Activated T-helper 1 cell treated with anti-CD3 and anti-CD28 coated beads, Interleukin-12 subunit alpha, Interleukin-12 subunit beta, Interleukin-2, Interleukin-4 antibody, amounts not matched to agents 30 ng/mL and 10 ng/mL and 1 ng/mL, durations not matched to agents 14 hours and 24 hours and 36 hours (primary cell): ENCODE measurements at places on chromosomes 7 and 10. TPM values are rescaled to one million over a fixed set of nuclear protein-coding genes. Genes with fewer than 3 reads are reported as not detected.

The POLR2J2 gene
- 19.5 and 21.5 TPM in 2 replicates for total RNA-seq

The TSPAN13 gene
- 0.96 and 1.3 TPM in 2 replicates for total RNA-seq

The ABCA13 gene
- total RNA-seq = not detected in 2 replicates

The THSD7A gene
- not detected in 2 replicates for total RNA-seq

DNA sequence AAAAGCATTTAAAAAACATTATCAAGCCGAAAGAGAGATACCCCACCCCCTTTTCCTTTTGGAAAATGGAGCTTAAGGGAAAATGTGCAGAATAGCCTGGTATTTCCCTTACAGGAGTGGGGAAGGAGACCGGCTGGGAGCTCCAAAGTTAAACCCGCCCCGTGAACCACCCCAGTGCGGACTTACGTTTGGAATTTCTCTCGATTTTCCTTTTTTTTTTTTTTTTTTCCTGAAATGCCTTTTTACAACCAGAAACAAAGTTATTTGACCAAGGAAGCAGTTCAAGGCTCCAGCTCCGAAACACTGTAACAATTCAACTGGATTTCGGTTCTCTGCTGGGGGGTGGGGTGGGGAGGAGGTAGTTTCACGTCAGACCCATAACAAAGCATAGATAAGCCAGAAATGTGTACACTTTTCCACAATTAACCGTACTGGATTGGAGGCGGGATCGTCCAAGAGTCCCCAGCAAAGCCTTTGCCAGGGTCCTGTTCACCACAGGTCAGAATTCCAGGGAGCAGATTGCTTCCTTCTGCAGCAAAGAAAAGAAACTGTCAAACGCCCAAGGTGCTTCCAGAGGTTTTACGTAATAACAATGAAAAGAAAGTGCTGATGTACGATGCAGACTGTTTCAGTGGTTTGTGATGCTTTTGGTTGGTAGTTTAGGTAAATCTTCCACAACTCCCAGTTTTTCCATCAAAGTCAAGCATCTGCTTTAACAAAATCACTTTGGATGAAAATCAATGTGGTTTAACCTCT lies 6.7 kb downstream of the SKIDA1 start:
- no peak overlapping the region for H3K27ac ChIP-seq
- no peak for DNase-seq
- H3K4me1 ChIP-seq = peaks cover 47% of the 10 kb centered on the region
- peaks cover 64% of the 10 kb centered on the region for H3K27me3 ChIP-seq

- no peak overlapping the region for H3K27ac ChIP-seq
- no peak overlapping the region for H3K4me3 ChIP-seq
- peaks cover 14% of the 10 kb centered on the region for H3K4me1 ChIP-seq
These were observed 117.3 kb downstream of the PRKAG2 start for GRCh38 chr7:151759591-151760042.

- no peaks in the 10 kb centered on the region for H3K4me1 ChIP-seq
- H3K36me3 ChIP-seq = peaks cover 6% of the 10 kb centered on the region
- peaks cover 9% of the 10 kb centered on the region for H3K27me3 ChIP-seq
- DNase-seq = no peak
These were observed 53.4 kb downstream of the GLRX3 start for GRCh38 chr10:130189608-130190054.

DNA sequence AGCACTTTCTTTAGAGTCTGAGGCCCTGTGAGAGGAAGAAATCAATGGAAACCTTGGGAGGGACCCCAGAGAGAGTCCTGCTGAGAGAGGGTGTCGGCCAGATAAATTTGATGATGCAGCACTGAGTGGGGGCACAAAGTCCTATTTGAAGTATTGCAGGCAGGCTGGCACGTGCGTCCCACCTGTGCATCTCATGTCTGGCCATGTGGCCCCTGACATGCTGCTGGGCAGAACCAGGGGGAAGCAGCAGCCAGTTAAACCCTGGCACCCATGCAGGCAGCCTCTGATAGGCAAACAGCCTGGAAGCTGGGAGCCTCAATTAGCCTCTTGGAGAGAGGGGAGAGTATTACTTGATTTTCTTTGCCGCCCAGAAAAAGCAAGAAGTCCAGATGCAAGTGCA lies 180.9 kb downstream of the PLXNA4 start:
- DNase-seq = no peak
- no peaks in the 10 kb centered on the region for H3K36me3 ChIP-seq

GRCh38 chr7:51158211-51158610 lies 158.4 kb downstream of the COBL start:
- no peak overlapping the region for H3K27ac ChIP-seq
- no peak for DNase-seq
- peaks cover 11% of the 10 kb centered on the region for H3K27me3 ChIP-seq
- H3K4me3 ChIP-seq = no peak overlapping the region
- peaks cover 7% of the 10 kb centered on the region for H3K4me1 ChIP-seq
- H3K36me3 ChIP-seq = no peaks in the 10 kb centered on the region

DNA sequence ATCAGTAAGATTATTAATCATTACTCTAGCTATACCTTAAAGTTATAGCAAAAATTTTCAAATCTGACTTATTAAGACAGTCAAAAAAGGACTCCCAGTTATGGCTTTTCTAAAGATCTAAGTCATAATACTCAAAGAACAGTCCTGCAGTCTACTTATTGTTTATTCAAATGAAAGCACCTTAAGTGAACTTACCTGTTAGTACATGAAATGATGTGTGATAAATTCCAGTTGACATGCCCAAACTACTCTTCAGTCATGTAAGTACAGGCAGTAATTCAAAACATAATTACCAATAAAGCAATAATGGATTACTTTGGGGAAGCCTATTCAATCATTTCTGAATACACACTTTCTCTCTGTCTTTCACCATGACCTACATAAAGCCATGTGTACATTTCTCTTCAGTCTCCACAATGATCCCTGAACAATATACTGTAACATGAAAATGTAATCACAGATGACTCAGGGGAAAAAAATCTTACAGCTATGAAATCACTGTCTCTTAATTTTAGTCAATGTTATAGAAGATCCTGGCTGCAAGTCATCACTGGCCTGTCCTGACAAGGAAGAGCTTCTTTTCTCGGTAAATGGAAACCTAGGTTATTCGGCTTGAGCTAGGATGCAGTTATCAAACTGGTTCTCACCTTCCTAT lies 420.7 kb upstream of the LRRTM3 start:
- H3K4me3 ChIP-seq = no peak overlapping the region
- H3K27ac ChIP-seq = no peak overlapping the region
- H3K4me1 ChIP-seq = no peaks in the 10 kb centered on the region
- H3K27me3 ChIP-seq = no peaks in the 10 kb centered on the region
- no peaks in the 10 kb centered on the region for H3K36me3 ChIP-seq
- DNase-seq = no peak

DNA sequence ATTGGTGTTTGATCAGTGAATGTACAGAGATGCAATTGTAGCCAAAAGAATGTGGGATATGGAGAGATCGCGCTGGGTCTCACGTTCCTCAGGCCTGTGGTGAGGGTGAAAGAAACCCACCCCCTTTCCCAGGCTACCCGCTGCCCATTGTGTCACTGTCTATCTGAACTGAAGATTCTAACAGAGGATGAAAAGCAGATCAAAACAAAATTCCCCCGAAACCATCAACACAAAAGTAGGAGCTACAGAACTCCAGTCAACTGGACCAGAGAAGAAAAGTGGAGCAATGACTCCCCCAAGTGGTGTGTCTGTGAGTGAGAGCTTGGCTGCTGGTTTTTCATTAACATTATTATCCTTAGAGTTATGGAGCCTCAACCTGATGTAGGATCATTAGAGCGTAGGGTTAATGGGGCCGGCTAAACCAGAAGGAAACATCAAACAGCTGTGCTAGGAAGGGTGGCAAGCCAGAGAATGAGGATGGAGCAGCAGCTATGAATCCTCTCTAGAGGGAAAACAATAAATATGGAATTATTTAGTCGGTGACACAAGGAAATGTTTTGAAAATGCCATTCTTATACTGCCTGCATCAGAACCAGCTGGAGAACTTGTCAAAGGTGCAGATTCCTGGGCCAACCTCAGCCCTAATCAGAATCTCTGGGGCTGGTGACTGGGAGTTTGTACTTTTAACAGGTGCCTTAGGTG lies 38.3 kb downstream of the AKR1B1 start:
- H3K27me3 ChIP-seq = no peaks in the 10 kb centered on the region
- no peaks in the 10 kb centered on the region for H3K36me3 ChIP-seq
- peaks cover 8% of the 10 kb centered on the region for H3K4me1 ChIP-seq
- H3K4me3 ChIP-seq = no peak overlapping the region
- no peak for DNase-seq
- H3K27ac ChIP-seq = no peak overlapping the region

GRCh38 chr10:66591865-66592264 lies 334.0 kb upstream of the LRRTM3 start:
- H3K27me3 ChIP-seq = no peaks in the 10 kb centered on the region
- H3K27ac ChIP-seq = no peak overlapping the region
- no peak overlapping the region for H3K4me3 ChIP-seq
- DNase-seq = no peak
